ENCODE measurements at places on chromosomes 6 and 20. TPM values are rescaled to one million over a fixed set of nuclear protein-coding genes. Genes with fewer than 3 reads are reported as not detected.

GRCh38 chr6:165668951-165669350, 5.9 kb upstream of the PDE10A start:
- H3K4me1 ChIP-seq = peaks cover 11% of the 10 kb centered on the region
- DNase-seq = no peak
- peaks cover 73% of the 10 kb centered on the region for H3K27me3 ChIP-seq
- no peaks in the 10 kb centered on the region for H3K36me3 ChIP-seq

- no peaks in the 10 kb centered on the region for H3K4me1 ChIP-seq
- H3K36me3 ChIP-seq = no peaks in the 10 kb centered on the region
- peak overlapping the region; percentile 37 for H3K27ac ChIP-seq
- no peak overlapping the region for H3K4me3 ChIP-seq
Measured at GRCh38 chr6:14876778-14877613, 368.9 kb upstream of the JARID2 start.

- H3K4me1 ChIP-seq = no peaks in the 10 kb centered on the region
- DNase-seq = no peak
- no peak overlapping the region for H3K27ac ChIP-seq
- no peak overlapping the region for H3K4me3 ChIP-seq
Measured at GRCh38 chr20:52783769-52784168, 188.4 kb upstream of the TSHZ2 start.

The SLC22A2 gene
- total RNA-seq = 0.36 TPM

The ME1 gene
- 15.6 TPM for total RNA-seq

The AIG1 gene
- 23.0 TPM for total RNA-seq

The FBXO30 gene
- 47.1 TPM for total RNA-seq

The GNRH2 gene
- total RNA-seq = not detected

The SAMHD1 gene
- total RNA-seq = 154 TPM
